ENCODE measurements at places on chromosomes 12 and 14.
A peak's percentile ranks its signal among the peaks of the same experiment; 100 is the strongest.

- DNase-seq: peak; percentile 27
- no peaks in the 10 kb centered on the region for H3K36me3 ChIP-seq
- H3K4me1 ChIP-seq: no peaks in the 10 kb centered on the region
These were observed 128.6 kb upstream of the PLEKHG7 start for GRCh38 chr12:92574051-92574783.

- no peak for DNase-seq
- H3K27ac ChIP-seq: no peak overlapping the region
- H3K4me3 ChIP-seq: no peak overlapping the region
- no peaks in the 10 kb centered on the region for H3K27me3 ChIP-seq
These were observed 346.8 kb downstream of the ATP23 start for GRCh38 chr12:58288190-58288589.

- peaks cover 45% of the 10 kb centered on the region for H3K36me3 ChIP-seq
- DNase-seq: no peak
- H3K27ac ChIP-seq: no peak overlapping the region
These were observed 87.0 kb downstream of the ACTN1 start for GRCh38 chr14:68891851-68892660.

DNA sequence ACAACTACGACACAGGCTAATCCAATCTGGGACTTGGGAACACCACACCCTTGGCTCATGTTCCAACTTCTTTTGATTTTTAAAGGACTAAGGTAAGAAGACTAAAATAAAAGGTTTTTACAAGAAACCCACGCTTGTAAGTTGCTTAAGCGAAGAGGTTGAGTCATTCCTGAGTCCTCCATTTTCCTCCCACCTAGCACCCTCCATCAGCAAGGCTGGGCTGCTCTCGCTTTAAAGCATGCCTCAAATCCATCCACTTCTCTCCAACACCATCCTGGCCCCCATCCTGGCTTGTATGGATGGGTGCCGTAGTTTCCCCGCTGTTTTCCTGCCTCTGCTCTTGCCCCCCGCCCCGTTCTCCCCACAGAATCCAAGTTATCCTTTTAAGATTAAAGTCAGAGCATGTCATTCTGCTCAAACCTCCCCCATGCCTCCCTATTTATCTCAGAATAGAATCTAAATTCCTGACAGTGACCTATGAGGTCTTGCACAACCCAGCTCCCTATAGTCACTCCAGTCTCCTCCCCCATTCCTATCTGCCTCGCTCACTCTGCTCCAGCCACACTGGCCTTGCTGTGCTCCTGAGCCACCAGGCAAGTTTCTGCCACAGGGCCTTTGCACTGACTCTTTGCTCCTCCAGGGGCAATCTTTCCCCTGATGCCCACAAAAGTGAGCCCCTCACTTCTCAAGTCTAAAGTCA, 34.5 kb downstream of the SCARB1 start:
- H3K4me3 ChIP-seq: peak overlapping the region; percentile 32
- H3K4me1 ChIP-seq: peaks cover 44% of the 10 kb centered on the region
- peaks cover 8% of the 10 kb centered on the region for H3K36me3 ChIP-seq
- H3K27me3 ChIP-seq: no peaks in the 10 kb centered on the region

DNA sequence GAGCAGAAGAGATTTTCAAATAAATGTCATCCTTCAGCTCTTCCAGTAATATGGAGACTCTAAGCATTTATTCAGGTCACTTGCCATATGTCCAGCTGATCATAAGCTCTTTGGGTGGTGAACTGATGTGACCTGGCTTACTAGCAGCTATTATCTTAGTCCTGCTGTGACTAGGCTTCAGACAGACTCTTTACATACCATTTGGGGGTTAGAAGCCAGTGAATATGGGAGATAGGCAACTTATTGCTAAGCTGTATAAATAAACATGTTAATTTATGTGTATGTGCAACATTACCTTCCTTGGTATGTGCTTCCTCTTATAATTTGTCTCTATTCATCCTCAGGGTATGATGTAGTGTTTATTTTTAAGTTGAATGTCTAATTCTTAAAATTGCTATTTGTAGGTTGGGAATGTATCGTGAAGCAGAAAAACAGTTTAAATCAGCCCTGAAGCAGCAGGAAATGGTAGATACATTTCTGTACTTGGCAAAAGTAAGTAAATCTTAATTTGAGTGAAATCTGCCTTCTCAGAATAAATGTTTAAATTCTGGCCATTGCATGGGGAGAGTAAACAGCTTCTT, 32.4 kb downstream of the TTC8 start:
- DNase-seq: no peak
- H3K4me1 ChIP-seq: no peaks in the 10 kb centered on the region
- H3K27ac ChIP-seq: no peak overlapping the region
- no peaks in the 10 kb centered on the region for H3K36me3 ChIP-seq

GRCh38 chr14:53942970-53943750, 13.5 kb downstream of the BMP4 start:
- no peak for DNase-seq
- no peak overlapping the region for H3K4me3 ChIP-seq
- no peaks in the 10 kb centered on the region for H3K27me3 ChIP-seq
- peaks cover 11% of the 10 kb centered on the region for H3K4me1 ChIP-seq

GRCh38 chr14:103423050-103423461, 37.8 kb downstream of the MARK3 start:
- no peak overlapping the region for H3K27ac ChIP-seq
- no peak overlapping the region for H3K4me3 ChIP-seq
- H3K4me1 ChIP-seq: peaks cover 10% of the 10 kb centered on the region
- no peak for DNase-seq
- H3K27me3 ChIP-seq: no peaks in the 10 kb centered on the region

- no peak overlapping the region for H3K27ac ChIP-seq
- no peaks in the 10 kb centered on the region for H3K4me1 ChIP-seq
- no peaks in the 10 kb centered on the region for H3K36me3 ChIP-seq
- H3K27me3 ChIP-seq: peaks cover 3% of the 10 kb centered on the region
- no peak for DNase-seq
- H3K4me3 ChIP-seq: no peak overlapping the region
These were observed 128.5 kb downstream of the PHETA1 start for GRCh38 chr12:111240374-111240773.

DNA sequence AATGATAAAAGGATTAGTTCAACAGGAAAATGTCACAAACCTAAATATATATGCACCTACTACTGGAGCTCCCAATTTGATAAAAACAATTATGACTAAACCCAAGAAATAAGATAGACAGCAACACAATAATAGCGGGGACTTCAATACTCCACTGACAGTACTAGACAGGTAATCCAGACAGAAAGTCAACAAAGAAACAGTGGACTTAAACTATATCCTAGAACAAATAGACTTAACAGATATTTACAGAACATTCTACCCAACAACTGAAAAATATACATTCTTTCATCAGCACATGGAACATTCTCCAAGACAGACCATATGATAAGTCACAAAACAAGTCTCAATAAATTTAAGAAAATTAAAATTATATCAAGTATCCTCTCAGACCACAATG, 28.0 kb upstream of the LGR5 start:
- no peaks in the 10 kb centered on the region for H3K36me3 ChIP-seq
- no peak for DNase-seq
- no peaks in the 10 kb centered on the region for H3K27me3 ChIP-seq
- H3K4me1 ChIP-seq: no peaks in the 10 kb centered on the region
- H3K27ac ChIP-seq: no peak overlapping the region
- no peak overlapping the region for H3K4me3 ChIP-seq

DNA sequence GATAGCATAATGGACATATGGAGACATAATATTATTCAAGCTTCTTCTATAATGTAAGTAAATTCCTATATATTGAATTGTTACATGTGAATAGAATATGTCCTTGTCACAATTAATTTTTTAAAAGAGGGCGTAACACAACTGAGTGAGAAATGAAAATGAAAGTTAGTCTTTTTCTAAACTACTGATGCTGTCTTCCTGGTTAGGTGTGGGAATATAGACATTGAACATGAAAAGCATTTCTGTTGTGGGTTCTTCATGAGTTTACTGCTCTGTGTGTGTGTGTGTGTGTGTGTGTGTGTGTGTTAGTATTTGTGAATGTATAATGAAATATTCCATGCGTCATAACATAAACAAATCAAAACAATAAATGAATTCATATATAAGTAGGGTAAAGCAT, 40.5 kb upstream of the RTL1 start:
- H3K27me3 ChIP-seq: no peaks in the 10 kb centered on the region
- H3K36me3 ChIP-seq: no peaks in the 10 kb centered on the region
- no peak for DNase-seq
- no peaks in the 10 kb centered on the region for H3K4me1 ChIP-seq
- no peak overlapping the region for H3K4me3 ChIP-seq

- no peak overlapping the region for H3K27ac ChIP-seq
- no peaks in the 10 kb centered on the region for H3K4me1 ChIP-seq
- no peak for DNase-seq
- no peak overlapping the region for H3K4me3 ChIP-seq
- no peaks in the 10 kb centered on the region for H3K27me3 ChIP-seq
- H3K36me3 ChIP-seq: peaks cover 24% of the 10 kb centered on the region
These were observed 30.1 kb downstream of the NRDE2 start for GRCh38 chr14:90301668-90302090.

- no peaks in the 10 kb centered on the region for H3K4me1 ChIP-seq
- no peaks in the 10 kb centered on the region for H3K27me3 ChIP-seq
- no peak overlapping the region for H3K27ac ChIP-seq
- DNase-seq: no peak
These were observed 84.6 kb downstream of the VCPKMT start for GRCh38 chr14:50031602-50032313.

- DNase-seq: no peak
- peak overlapping the region; percentile 88 for H3K27ac ChIP-seq
- H3K4me1 ChIP-seq: peaks cover 21% of the 10 kb centered on the region
- no peaks in the 10 kb centered on the region for H3K27me3 ChIP-seq
These were observed 125.0 kb downstream of the RAD51B start for GRCh38 chr14:67944605-67945004.

DNA sequence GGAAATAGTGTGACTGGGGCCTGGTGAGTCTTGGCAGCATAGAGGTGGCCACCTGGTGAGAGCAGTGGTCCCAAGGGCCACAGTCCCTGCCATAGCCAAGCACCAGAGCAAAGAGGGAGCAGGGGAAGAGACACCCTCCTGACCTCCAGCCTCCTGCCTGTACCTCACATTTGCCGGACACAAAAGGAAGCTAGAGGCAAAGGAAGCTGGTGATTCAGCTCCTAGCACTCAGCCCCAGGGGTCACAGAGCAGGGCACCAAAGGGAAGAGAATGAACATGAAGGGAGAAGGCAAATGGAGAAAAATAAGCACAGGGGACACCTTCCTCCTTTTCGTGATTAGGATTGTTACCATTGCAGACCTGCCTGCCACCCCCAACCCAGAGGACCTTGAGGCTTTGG, 216.8 kb downstream of the ZFP36L1 start:
- no peak overlapping the region for H3K4me3 ChIP-seq
- DNase-seq: no peak
- H3K36me3 ChIP-seq: no peaks in the 10 kb centered on the region
- peaks cover 61% of the 10 kb centered on the region for H3K4me1 ChIP-seq
- H3K27me3 ChIP-seq: no peaks in the 10 kb centered on the region

- H3K4me1 ChIP-seq: peaks cover 58% of the 10 kb centered on the region
- no peak overlapping the region for H3K4me3 ChIP-seq
- H3K27ac ChIP-seq: no peak overlapping the region
- no peak for DNase-seq
These were observed 2.2 kb downstream of the OASL start for GRCh38 chr12:121036810-121037326.

DNA sequence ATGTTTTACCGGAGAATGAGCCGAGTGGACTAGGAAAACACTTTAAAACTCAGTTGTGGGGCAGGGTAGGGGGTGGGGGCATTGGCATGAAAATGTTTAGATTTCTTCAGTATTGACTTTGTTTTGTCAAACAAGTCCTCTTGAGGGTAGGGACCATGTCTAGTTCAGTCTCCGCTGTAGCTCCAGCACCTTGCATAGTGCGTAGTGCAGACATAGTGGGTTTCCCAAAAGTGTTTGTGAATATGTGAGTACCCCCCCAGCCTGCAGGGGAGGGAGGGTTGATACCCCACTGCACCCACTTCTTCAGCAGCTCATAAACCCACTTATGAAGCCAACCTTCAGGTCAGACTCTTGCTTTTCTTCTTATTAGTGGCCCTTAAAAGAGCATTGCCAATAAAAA, 71.4 kb downstream of the TTC9 start:
- no peaks in the 10 kb centered on the region for H3K27me3 ChIP-seq
- no peak for DNase-seq
- peaks cover 10% of the 10 kb centered on the region for H3K4me1 ChIP-seq
- no peak overlapping the region for H3K4me3 ChIP-seq

DNA sequence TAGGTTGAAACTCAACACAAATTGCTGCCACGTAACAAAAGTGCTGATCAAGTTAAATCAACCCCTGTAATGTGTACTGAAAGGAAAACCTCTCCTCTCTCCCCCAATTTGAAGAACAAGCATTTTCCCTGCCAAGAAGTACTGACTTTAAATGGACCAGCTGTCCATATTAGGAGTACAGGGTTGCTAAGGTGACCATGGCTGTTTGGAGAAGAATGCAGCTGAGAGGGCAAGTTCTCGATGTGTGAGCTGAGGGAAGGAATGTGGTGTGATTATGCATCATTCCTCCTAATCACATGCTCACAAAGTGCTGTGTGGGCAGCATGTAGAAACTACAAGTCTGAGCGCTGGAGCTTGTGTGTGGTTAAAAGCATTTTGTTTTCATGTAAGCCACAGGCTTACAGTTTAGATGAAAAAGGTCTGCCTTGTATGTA, 50.9 kb upstream of the CCT2 start:
- H3K27ac ChIP-seq: no peak overlapping the region
- H3K4me1 ChIP-seq: peaks cover 9% of the 10 kb centered on the region
- no peak overlapping the region for H3K4me3 ChIP-seq
- H3K36me3 ChIP-seq: no peaks in the 10 kb centered on the region

GRCh38 chr14:102525219-102525928, 15.8 kb upstream of the ANKRD9 start:
- peaks cover 54% of the 10 kb centered on the region for H3K4me1 ChIP-seq
- H3K27ac ChIP-seq: peak overlapping the region; percentile 86
- H3K36me3 ChIP-seq: no peaks in the 10 kb centered on the region
- no peaks in the 10 kb centered on the region for H3K27me3 ChIP-seq

GRCh38 chr12:116127859-116128258, 149.6 kb downstream of the MED13L start:
- DNase-seq: no peak
- no peaks in the 10 kb centered on the region for H3K4me1 ChIP-seq

- DNase-seq: no peak
- H3K4me1 ChIP-seq: peaks cover 7% of the 10 kb centered on the region
- H3K27me3 ChIP-seq: no peaks in the 10 kb centered on the region
- H3K36me3 ChIP-seq: no peaks in the 10 kb centered on the region
These were observed 11.2 kb downstream of the MOK start for GRCh38 chr14:102293781-102294180.

All from HCT116 (cell line).